ENCODE measurements at places on chromosomes 4 and X.

- DNase-seq: peak; percentile 21
These were observed 37.9 kb downstream of the RBBP7 start for GRCh38 chrX:16832301-16832700.

DNA sequence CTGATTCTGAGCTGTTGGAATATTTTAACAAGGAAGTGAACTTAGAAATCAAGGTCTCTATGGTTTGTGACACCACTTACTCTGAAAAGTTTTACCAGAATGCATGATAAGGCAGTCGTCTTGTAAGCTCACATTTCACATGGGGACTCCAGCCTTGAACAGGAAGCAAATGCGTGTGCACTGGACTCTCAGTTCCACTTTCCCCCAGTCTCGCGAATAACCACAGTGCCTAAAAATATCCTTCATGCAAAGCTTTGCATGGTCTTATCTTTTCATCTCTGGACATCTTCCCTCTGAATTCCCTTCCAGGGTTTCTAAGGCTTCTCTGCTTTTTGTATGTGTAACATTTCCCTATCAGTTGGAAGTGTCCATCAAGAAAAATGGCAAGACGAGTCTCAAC lies 581.8 kb downstream of the NLGN4X start:
- no peak for DNase-seq

GRCh38 chrX:134552351-134552750 lies 92.4 kb downstream of the HPRT1 start:
- DNase-seq: no peak

DNA sequence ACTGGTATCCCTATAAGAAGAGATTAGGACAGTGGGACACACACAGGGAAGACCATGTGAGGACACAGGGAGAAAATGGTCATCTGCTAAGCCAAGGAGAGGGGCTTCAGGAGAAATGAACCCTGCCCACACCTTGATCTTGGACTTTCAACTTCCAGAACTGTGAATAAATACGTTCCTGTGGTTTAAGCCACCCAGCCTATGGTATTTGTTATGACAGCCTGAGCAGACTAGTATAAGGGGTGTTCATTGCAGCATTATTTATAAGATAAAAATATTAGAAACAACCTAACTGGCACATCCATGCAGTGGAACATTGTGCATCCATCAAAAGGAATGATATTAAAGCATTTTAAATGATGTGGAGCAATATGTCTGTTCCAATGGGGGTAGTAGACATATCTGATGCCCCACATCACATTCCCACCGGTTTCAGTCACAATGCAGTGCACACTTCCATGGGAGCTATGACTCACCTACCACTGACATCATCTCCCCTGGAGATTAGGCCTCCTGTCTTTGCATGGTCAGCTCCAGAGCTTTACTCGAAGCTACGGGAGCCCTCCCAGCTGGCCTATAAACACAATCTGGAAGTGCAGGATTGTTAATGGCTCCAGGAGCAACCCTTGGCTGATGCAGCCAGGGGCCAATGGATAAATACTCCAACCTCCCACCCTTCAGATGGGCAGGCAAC lies 38.9 kb upstream of the MAMLD1 start:
- peak; percentile 89 for DNase-seq

- no peak for DNase-seq
These were observed at the start of gene FGF16 for GRCh38 chrX:77446908-77447652. TSS of gene FGF16 (plus strand) at chrX:77447389. CDS start at chrX:77447675, 286 bp downstream.

- peak; percentile 8 for DNase-seq
These were observed 369.3 kb downstream of the FBXW7 start for GRCh38 chr4:152166567-152166966.

DNA sequence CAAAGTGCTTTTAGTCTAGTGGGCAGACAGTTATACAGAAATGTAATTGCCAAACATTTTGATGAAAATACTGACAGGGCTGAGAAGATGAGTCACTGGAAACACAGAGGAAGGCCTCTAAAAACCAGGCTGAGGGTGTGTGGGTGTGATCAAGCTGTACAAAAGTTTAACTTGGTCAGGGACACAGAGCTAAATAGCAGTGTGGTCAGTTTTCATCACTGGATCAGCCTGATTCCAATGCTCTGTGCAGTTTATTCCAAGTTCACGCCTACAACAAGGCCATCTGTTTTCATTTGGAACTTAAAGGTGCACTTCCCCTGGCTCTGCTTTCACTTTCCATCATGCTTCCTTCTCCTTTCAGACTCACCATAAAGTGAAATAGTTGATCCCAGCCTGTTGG lies 10.6 kb downstream of the CENPVL3 start:
- DNase-seq: peak; percentile 3

GRCh38 chrX:76253432-76253831 lies 80.6 kb downstream of the PBDC1 start:
- peak; percentile 19 for DNase-seq

GRCh38 chr4:8540991-8541390 lies 39.2 kb upstream of the GPR78 start:
- no peak for DNase-seq

- DNase-seq: no peak
These were observed 24.5 kb downstream of the F8A2 start for GRCh38 chrX:155406429-155406828.

DNA sequence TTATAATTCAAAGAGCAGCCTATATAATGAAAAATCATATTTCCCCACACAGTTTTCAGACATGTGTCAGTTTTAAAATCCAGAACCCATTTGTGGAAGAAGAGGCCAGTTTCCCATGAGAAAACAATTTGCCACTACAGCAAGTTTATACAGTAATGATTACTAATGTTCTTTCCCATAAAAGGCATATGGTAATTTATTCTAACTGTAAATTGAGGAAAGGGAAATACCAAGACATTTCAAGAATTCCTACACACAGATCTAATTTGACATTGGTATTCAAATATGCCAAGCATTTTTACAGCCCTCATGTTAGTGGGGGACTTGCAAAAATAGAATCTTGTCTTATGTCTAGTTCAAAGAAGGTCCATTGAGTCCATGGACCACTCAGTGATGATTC lies 1368.6 kb downstream of the FSTL5 start:
- DNase-seq: peak; percentile 61

DNA sequence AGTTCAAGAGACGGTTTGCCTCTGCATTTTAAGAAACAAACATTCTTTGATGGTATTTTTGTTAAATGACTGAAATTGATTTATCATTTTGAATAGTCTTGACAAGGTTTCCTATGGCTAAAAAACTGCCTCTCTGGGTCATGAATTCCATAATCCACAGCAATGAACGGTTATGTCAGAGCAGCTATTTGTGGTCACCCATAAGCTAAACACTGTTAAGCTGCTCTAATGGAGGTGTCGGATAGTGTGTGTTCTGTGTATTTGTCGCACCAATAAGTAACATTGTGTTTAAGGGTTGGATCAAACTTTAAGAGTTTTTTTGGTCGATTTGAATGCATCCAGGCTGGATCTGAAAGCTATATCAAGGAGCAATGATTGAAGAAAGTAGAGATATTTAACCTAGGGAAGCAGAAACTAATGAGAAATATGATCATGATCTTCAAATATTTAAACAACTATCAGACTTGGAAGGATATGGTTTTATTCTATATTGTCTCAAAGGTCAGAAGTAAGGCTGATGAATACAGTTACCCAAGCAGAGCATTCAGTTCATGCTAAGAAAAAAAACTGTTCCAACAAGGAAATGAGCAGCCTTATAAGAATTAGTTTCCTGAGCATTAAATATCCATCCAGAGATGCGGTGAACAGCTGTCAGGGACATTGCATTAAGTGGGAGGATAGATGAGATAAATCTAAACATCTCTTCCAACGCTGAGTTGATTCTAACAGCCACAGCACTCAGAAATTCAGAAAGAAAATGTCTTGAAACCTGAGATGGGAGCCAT lies 232.3 kb upstream of the RPS6KA3 start:
- DNase-seq: peak; percentile 56

DNA sequence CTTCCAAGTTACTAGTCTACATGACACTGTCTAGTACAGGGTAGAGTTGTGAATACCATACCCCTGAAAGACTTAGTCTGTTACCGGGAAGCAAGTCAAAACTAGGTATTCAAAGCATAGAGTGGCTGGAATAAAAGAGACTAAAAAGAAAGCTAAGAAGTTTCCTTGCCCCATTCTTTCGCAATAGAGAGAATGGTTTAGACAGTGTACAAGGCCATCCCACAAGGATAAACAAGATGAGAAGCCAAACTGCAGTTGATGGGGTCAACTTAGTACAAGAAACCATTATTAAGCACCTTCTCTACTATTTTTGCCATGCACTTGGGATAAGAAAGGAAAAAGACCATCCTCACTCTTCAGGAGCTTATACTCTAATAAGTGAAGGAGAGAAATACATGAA lies 30.3 kb downstream of the AMMECR1 start:
- no peak for DNase-seq

DNA sequence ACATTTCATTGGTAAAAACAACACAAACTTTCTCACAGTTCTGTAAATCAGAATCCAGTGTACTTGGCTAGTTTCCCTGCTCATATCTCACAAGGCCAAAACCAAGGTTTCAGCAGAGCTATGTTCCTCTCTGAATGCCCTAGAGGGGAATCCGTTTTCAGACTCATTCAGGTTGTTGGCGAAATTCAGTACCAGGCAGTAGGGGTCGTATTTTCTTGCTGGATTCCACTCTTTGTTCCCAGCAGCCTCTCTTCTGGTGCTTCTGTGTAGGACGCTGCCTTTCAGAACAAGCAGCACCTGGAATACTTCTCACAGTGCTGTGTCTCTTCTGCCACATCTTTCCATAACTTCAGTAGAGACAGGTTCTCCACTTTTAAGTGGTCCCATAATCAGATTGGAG lies 351.9 kb downstream of the PCDH18 start:
- no peak for DNase-seq

- DNase-seq: peak; percentile 5
These were observed 34.2 kb upstream of the CSN1S1 start for GRCh38 chr4:69896530-69897116.

- DNase-seq: no peak
These were observed 214.8 kb downstream of the SPATA18 start for GRCh38 chr4:52265781-52266525.

- no peak for DNase-seq
These were observed 69.1 kb downstream of the PCDH7 start for GRCh38 chr4:30789219-30789671.

DNA sequence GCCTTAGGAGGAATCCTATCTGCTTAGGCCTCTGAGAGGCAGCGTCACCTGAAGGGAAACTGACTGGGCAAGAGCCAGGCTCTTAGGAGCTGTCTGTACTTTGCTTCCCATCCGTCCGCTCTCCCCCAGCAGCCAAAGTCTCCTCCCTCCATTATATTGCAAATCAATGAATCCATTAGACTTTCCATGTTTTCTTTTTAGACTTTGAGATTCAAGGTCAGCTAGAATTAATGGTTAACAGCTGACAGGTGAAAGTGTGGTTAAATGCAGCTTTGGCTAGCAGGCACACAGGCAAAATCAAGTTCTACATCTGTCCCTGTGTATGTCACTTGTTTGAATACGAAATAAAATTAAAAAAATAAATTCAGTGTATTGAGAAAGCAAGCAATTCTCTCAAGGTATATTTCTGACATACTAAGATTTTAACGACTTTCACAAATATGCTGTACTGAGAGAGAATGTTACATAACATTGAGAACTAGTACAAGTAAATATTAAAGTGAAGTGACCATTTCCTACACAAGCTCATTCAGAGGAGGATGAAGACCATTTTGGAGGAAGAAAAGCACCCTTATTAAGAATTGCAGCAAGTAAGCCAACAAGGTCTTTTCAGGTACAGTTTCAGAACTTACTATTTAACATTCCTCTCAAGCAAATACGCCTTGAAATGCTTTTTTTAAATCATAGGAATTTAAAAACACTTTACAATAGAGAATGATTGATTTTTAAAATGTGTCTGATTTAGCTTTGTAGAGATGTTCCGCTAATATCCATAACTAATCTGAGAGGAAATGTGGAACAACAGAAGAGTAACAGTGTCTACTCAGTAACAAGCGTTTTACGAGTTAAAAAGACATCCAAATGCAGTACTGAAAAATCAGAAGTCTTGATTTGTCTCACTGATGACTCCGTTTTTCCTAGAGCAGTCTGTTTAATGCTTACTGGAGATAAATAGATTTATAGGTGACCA lies at the start of gene F11:
Gene F11 (plus strand): TSS at position 507 of the 970 bp plus-strand sequence. CDS start 948 bp downstream, outside the sequence.
- no peak for DNase-seq

DNA sequence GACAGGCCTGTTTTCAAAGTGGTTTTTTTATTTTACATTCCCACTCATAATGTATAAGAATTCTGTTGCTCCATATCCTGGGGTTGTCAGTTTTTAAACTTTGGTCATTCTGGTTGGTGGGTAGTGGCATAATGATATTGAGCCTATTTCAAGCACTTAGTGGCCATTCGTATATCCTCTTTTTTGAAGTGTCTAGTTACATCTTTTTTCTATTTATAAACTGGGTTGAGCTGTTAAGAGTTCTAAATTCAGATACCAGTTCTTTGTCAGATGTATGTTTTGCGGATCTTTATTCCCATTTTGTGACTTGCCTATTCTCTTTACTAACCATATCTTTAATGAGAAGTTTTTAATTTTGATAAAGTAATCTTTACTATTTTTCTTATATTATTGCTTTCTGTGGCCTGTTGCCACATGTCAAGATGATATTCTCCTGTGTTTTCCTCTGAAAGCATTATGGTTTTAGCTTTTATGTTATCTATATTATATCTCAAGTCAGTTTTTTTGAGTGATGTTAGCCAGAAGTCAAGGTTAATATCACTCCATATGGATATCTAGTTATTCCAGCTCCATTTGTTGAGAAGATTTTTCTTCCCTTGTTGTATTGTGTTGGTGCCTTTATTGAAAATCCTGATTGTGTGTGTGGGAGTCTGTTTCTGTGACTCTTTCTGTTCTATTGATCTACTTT lies 110.9 kb downstream of the FHIP1A start:
- no peak for DNase-seq

GRCh38 chr4:170014359-170015011 lies 11.7 kb downstream of the MFAP3L start:
- DNase-seq: peak; percentile 61

DNA sequence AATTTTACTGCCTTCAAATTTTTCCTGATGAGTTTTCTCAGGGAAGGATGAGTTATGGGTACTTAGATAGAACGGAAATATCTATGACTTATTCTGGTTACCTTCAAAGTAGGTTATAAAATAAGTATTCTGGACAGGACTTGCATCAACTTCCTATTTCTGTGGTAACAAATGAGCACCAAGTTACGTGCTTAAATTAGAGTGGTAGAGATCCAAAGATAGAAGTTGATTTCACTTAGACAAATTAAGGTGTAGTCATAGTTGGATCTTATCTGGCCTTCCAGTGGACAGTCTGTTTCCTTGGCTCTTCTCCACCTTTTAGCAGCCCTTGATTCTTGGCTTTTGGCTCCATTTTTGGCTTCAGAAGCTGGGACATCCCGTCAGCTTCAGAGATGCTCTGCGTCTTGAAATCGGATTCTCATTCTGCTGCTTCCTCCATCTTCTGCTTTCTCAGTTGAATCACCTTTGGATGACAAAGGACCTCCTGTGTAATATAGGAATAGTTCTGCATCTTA lies 109.9 kb downstream of the ZNF518B start:
- DNase-seq: no peak
